ENCODE measurements at places on chromosomes 12 and 14.

GRCh38 chr12:21539797-21540196 lies 13.7 kb downstream of the SPX start:
- no peak for DNase-seq

GRCh38 chr12:120678572-120678971 lies 8.4 kb upstream of the MLEC start:
- no peak for DNase-seq

DNA sequence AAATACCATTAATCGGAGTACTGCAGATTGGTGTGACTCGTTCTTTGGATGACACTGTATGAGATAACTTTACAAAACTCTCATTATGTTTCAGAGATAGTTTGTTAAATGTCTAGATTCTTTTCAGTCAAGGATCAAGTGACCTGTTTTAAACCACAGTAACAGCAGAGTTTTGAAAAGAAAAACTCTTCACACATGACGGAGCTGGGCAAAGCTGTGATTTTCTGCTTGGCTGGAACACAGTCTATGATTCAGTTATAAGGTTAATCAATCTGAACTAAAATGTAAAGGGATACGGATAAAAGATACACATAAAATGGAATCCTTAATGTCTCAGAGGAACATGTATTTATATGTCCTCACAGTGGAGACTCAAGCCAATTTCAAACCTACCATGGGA lies 573.2 kb downstream of the PRKD1 start:
- no peak for DNase-seq

GRCh38 chr12:130031571-130032189 lies 127.9 kb upstream of the TMEM132D start:
- DNase-seq, result peak; percentile 55

DNA sequence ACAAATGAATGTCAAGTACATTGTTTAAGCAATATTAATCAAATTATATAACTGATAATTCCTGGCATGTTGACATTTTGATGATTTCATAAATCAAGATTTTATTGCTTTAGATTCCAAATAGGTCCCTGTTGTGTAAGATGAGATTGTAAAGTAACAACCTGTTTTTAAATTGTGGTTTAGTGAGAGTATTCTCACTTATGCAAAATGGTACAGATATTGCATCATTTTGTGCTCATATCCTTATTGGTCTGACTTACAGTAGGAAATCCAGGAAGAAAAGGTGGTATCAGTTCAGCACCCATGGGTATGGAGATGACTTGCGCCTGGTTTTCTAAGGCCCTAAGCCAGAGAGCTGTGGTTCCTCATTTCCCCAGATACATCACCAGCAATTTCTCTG lies 165.5 kb downstream of the KIF21A start:
- no peak for DNase-seq

- no peak for DNase-seq
Observed at GRCh38 chr12:50618864-50619609, 114.3 kb downstream of the DIP2B start.

- no peak for DNase-seq
Observed at GRCh38 chr12:13950502-13950901, 30.9 kb downstream of the GRIN2B start.

DNA sequence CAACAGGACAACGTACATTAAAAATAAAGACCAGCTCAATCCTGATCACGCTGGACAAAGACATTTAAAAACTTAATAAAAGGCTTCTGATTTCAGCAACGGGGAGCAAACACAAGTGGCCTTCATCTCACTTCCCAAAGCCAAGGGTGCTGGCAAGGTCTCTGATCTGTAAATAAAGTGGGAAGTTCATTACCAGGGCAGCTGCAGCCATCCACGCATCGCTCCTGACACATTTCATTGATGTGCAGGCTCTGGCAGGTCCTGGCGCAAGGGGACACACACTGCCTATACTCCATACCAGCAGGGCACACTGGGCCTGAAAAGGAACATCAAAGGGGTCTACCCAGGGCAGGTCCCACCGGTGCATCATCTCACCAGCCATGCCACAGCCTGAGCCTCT lies 51.0 kb downstream of the VWF start:
- DNase-seq, result no peak

DNA sequence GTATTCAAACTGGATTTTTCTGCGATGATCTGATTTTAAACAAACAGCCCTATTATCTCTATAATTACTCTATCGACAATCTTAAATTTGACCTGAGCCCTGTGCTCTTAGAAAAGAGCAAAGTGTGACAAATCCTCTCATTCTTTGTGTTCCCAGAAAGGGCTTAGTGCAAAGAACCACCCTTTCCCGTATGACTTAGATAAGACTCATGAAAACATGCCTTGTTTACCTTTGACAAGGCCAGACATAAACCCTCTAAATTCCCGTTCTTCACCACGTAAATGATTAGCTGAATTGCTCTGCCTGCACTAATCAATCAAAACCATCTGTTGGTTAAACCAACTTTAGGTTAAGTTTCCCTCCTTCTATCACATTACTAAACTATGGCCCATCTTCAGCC lies 285.7 kb upstream of the SEL1L start:
- no peak for DNase-seq

DNA sequence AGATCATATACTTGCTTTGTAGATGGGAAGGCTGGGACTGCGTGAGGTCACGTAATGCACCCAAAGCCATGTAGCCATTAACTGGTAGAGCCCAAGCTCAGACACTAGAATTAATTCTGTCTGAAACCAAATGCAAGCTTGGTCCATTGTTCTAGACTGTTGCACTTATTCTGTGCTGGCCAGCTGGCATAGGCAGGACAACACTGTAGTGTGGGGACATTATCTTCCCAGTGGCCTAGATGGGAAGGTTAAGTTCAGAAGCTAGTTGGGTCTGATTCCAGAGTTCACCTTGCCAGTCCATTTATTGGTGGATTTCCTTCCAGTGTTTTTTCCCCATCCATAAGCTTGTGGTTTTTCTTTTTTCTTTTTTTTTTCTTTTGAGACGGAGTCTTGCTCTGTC lies 39.1 kb downstream of the KLC1 start:
- no peak for DNase-seq

DNA sequence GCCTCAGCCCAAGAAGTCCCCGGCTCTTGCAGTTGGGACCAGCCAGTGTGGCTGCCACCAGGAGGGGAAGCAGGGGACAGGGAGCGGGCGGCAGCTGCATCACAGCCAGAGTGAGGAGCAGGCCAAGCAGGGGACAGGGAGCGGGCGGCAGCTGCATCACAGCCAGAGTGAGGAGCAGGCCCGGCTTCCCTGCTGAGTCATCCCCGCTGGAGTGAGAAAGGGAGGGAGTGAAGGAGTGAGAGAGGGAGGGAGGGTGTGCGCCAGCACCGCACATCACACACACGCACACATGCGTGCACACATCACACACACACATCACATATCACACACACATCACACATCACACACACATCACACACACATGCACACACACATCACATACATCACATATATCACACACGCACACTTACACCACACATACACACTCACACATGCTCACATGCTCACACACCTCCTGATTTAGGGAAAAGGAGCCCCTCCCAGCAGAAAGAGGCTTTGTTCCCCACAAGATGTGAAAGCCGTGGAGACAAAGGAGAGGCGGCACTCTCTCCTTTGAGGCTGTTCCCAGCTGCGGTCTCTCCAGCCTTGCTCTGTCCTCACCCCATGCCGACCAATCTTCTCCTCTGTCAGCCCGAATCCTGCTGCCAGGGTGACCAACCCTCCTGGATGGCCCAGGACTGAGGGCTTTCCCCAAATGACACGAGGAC lies 16.7 kb upstream of the ZDHHC22 start:
- DNase-seq, result no peak

All from stimulated activated CD4-positive, alpha-beta T cell treated with anti-CD3 and anti-CD28 coated beads, Interleukin-1b, Interleukin-23, amount 100 ng/mL, for 4 hours (primary cell).